EH (cell line): ENCODE measurements at places on chromosomes 12 and 14.

- DNase-seq = peak; percentile 87
Observed at GRCh38 chr12:68623984-68624383, 13.3 kb downstream of the RAP1B start.

DNA sequence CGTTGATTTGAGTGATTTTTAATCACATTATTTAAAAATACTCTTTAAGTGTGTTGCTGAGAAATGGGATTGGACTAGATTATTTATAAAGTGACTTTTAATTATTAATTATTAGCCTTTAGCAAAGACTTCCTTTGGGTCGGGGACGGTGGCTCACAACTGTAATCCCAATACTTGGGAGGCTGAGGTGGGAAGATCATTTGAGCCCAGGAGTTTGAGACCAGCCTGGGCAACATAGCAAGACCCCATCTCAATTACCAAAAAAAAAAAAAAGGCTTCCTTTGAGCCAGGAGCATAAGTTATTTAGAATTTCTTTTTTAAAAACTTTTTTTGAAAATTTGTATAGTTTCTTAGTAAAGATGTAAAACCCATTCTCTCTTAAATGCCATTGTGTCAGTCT is 8.8 kb downstream of the CHURC1 start:
- no peak for DNase-seq

DNA sequence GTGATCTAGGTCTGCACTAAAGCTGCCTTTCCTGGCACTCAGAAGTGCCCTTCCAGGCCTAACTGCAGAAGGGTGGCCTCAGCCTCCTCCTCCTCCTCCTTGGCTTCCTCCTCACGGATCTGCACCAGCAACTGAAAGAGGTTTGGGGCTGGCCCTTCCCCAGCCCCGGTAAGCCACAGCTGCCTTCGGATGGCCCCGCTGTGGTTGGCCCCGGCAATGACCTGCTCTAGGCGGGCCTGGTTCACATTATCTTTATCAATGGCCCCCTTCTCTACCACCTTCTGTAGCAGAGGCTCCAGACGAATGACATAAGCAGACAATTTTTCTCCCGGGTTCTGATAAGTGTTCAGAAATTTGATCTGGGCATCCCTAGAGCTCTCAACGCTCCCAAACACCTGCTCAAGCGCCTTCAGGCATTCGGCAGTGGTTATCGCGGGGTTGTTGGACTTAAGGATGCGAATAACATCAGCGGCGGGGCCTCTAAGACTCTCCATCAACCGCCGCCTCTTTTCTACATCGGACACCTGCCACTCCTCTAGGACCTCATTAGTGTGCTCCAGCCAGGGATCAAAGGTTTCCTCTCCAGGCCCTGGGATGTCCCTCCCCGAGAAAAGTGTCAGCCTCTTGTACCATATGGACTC is 1.5 kb downstream of the PNMA1 start:
- DNase-seq = peak; percentile 46

GRCh38 chr12:22117563-22118237 is 71.7 kb downstream of the CMAS start:
- DNase-seq = no peak

DNA sequence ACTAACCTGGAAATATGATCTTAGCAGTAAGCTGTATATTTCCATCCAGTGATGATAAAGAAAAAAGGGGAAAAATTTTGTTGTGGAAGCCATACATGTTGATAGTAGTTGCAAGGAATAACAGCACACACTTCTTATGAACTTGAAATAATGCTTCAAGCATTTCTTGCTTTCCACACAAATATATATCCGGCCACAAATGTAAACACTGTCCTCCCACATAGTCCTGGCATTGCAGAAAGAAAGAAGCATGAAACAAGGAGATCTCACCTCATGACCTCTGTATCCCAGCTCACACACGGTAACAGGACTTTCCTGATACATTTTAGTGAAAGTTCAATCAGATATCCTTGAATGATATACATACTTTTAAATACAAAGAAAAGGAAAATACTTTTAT is 56.0 kb downstream of the LLPH start:
- peak; percentile 52 for DNase-seq

- DNase-seq = no peak
Observed at GRCh38 chr14:77580477-77580876, 36.0 kb downstream of the SPTLC2 start.

GRCh38 chr12:113470871-113471618 is 626 bp downstream of the LHX5 start:
- DNase-seq = no peak

DNA sequence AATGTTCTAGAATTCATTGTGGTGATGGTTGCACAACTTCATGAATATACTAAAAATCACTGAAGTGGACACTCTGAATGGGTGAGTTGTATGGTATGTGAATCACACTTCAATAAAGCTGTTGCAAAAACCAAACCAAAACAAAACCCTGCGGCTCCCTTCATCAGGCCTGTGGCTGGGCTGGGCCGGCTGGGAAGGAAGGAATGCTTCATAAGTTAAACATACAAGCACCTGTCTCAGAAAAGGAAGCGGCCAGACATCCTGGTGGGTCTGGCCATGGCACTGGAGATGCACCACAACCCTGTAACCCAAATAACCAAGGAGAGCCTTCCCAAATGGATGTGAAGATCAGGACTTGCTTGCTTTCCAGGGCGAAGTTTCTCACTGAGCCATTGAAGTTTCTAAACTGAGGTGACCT is 34.9 kb downstream of the TTC7B start:
- peak; percentile 62 for DNase-seq

DNA sequence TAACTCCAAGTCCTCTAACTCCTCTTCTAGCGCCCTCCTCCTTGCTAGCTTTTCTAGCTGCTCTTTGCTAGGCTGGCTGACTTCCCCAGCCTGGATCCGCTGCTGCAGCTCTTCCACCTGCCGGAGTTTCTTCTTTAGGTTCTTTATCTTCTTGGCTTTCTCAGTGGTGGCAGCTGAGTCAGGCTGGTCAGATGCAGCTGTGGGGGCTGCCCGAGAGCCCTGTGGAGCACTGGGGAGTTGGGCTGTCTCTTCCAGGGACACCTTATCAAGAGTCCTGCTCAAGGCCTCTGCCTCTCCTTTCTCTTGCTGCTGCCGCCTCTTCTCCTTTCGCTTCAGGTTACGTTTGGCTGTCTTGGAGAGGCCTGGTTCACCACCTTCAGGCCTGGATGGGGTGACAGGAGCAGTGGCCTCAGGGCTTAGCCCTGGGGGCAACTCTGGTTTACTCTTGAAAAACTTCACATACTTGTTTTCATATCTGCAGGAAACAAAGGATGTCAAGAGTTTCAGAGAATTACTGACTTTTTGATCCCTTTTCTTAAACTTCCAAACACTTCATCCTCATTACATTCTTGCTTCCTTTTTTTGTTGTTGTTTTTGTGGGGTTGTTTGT is 25.7 kb downstream of the PYM1 start:
- no peak for DNase-seq

DNA sequence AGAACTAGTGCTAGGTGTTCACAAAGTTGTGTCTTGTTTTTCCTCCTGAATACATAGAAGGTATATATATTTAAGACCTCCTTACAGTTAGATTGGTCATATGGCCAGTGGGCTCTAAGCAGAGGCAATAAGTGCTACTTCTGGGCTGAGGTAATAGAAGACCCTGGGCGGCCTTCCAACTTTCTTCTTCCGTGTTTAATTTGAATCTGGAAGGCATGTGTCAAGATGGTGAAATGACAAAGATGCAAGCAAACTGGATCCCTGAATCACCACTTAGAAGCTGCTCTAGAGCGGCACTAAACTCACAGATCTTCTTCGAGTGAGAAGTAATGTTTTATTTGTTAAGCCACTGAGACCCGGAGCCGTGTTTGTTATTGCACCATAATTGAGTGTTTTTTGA is 201.0 kb upstream of the GZMB start:
- DNase-seq = no peak

DNA sequence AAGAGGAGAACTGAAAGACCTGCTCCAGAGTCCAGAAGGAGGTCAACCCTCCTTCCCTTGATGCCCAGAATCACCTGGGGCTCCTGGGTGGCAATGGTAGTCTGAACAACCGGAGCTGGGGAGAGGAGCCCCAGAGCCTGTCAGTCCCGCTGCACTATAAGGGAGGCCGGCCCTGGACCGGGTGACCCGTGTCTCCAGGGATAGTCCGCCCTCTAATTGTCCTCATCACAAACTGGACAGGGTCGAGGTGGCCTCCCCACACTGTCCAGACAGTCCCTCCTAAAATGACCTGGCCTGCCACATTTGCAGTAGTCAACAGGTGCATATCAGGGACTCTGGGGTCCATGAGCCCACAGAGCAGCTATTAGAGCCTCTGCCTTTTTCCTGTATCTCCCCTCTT is 43.2 kb downstream of the HSD17B6 start:
- DNase-seq = no peak

GRCh38 chr14:105093038-105093430 is 27.8 kb upstream of the GPR132 start:
- DNase-seq = peak; percentile 74

- no peak for DNase-seq
Observed at GRCh38 chr14:53381895-53382294, 228.8 kb upstream of the DDHD1 start.

GRCh38 chr12:124778411-124778810 is 85.3 kb downstream of the SCARB1 start:
- DNase-seq = no peak

DNA sequence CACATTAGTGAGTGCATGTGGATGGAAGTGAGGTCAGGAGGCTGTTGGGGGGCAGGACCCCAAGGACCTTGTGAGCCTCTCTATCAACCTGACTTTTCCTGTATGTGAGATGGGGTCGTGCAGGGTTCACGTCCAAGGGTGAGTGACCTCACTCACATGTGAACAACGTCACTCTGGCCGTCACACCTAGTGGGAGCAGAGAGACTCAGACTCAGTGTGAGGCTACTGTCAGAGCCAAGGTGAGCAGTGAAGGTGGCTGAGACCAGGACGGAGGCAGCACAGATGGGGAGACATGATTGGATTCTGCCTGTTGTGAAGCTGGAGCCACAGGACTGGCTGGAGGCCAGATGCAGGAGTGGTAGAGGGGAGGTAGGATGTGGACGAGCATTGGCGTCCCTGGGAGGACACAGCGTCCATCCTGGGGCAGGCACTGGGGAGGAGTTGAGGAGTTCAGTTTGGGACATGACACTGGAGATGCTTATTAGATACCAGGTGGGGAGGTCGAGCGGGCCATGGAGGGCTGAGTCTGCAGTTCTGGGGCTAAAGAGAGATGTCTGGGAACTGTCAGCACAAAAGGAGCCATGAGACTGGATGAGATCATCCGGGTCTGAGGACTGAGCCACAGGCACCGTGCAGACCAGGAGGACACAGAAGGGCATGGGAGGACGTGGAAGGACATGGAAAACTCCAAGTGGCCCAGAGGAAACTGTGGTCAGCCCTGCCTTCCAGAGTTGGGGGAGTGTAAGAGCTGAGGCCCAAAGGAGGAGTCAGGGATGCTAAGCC is 92.8 kb downstream of the LGMN start:
- DNase-seq = no peak

GRCh38 chr12:94140556-94140955 is 7.8 kb upstream of the PLXNC1 start:
- DNase-seq = peak; percentile 50

DNA sequence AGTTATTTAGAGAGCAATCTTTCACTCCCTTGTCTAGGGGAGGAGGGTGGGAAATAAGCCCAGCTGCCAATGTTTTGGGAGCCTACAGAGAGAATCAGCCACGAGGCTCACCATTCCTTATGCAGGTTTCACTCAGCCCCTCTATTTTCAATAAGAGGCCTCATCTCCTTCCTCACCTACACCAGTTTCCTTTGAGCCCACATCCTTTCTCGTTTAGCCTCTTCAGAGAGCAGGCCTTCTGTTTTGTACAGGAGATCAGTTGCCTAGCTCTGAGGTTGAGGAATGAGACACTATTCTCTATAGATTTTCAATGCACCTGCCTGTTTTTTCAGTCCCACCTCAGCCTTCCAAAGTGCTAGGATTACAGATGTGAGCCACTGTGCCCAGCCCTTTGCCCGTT is 17.9 kb downstream of the SNAPC1 start:
- DNase-seq = no peak

DNA sequence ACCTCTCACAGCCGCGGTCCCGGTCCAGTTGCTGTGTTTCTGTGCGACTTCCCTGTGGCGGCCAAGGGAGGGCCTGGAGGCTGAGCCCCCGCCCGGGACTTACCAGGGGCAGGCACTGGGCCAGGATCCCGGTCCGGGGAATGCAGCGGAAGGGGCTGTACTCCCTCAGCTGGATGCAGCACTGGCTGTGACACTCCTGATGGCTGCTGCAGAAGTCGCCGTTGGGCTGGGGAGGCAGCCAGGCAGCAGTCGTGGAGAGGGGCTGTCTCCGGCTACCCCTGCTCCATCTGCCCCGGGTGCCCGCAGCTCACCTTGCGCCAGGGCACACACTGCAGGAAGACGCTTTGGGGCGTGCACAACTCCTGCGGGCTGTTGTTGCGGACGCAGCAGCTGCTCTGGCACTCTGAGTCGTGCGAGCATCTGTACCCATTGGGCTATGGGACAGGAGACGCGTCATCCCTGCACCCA is 6.2 kb downstream of the LRCOL1 start:
- DNase-seq = no peak

GRCh38 chr12:38890102-38890855 is 15.1 kb downstream of the CPNE8 start:
- peak; percentile 1 for DNase-seq

- peak; percentile 25 for DNase-seq
Observed at GRCh38 chr12:101824831-101825230, 5.9 kb downstream of the GNPTAB start.

DNA sequence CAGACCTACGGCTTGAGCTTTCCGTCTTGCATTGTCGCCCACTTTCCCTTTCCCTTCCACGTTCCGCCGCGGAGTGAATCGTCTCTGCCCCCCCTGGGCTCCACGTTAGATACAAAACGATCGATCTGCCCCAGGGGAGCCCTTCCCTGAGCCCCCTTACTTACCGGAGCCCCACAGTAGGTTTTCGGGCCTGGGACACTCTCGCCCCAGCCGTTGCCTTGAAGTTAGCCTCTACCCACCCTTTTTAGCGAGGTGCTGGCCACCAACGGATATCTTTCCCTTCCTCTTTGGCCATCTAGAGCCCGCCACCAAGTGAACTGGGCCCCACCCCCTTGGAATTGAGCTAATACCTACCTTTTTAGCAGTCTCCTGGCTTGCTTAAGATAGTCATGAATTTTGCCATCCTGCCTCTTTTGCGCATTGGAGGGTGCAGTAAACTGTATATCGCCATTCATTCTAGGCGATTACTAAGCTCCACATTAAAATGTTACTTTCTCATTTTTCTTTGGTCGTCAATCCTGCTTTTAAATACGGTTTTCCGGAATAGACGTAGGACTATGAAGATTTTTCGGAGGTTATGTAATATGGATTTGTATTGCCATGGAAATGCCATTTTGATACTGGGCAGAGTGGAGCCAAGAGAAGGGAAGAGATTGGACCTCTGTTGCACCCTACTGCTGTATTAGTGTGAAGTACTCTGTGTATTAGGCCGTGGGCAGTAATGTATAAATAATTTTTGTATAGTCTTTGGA is 764 bp downstream of the RBM25 start:
- DNase-seq = peak; percentile 50

- no peak for DNase-seq
Observed at GRCh38 chr12:70762000-70762399, 124.8 kb upstream of the PTPRB start.

GRCh38 chr12:52787324-52788191 is 8.4 kb downstream of the KRT3 start:
- no peak for DNase-seq

- DNase-seq = no peak
Observed at GRCh38 chr12:57872362-57872761, 25.8 kb upstream of the CTDSP2 start.

- DNase-seq = peak; percentile 41
Observed at GRCh38 chr12:50922820-50923219, 29.5 kb upstream of the HIGD1C start.

GRCh38 chr12:24603371-24603770 is 345.5 kb downstream of the BCAT1 start:
- no peak for DNase-seq

GRCh38 chr14:69712599-69713088 is 54.3 kb upstream of the SRSF5 start:
- no peak for DNase-seq
